Iris pigment epithelial cell (primary cell): ENCODE measurements at places on chromosomes 12 and 14.

GRCh38 chr14:75297411-75298040 lies 18.9 kb downstream of the FOS start:
- DNase-seq = no peak

DNA sequence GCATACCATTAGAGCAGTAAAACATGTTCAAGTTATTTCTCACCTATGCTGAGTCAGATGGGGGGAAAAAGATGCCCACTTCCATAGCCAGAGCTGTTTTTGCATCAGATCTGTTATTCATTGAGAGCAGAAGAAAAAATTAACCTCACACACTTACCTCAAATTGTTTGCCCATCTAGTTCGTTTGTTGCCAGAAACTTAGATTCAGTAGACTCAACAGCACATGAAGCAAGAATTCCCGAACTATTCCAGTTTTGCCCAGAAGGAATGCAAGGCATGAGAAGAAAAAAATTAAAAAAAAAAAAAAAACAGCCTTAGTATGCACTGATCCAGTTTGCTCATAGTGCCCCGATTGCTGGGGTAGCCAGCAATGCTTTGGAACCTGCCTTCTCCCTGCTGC lies 12.4 kb upstream of the DPF3 start:
- peak; percentile 49 for DNase-seq

GRCh38 chr12:49794021-49794420 lies 34.2 kb downstream of the NCKAP5L start:
- no peak for DNase-seq

GRCh38 chr12:99453836-99454538 lies 193.6 kb upstream of the GARIN6 start:
- peak; percentile 1 for DNase-seq

- DNase-seq = no peak
Observed at GRCh38 chr14:44317441-44317746, 189.7 kb downstream of the FSCB start.

- DNase-seq = no peak
Observed at GRCh38 chr12:51915951-51916350, 8.6 kb downstream of the ACVRL1 start.

- DNase-seq = no peak
Observed at GRCh38 chr14:62824086-62824485, 221.2 kb downstream of the KCNH5 start.

GRCh38 chr14:103692159-103692558 lies 23.1 kb downstream of the XRCC3 start:
- DNase-seq = no peak

- peak; percentile 37 for DNase-seq
Observed at GRCh38 chr14:54877015-54877702, 25.5 kb downstream of the GCH1 start.

- DNase-seq = no peak
Observed at GRCh38 chr12:42758806-42759205, 169.3 kb upstream of the PRICKLE1 start.

DNA sequence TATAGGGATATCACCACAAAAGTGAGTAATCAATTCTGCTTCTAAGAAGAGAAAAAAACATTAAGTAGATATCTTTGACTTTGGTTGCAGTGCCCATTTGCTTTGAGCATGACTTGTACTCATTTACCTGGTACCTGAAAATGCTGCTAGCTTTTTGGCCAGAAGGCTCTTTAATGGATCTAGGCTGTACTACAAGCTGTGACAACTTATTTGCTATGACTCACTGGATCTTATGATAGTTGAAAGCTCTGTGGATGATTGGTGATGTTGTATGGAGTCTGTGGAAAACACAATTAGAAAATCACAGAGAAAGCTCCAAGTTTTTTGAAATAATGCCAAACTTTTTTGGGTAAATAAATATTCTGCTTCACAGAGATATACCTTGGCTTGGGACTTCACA lies 960.9 kb upstream of the FBXO33 start:
- no peak for DNase-seq

DNA sequence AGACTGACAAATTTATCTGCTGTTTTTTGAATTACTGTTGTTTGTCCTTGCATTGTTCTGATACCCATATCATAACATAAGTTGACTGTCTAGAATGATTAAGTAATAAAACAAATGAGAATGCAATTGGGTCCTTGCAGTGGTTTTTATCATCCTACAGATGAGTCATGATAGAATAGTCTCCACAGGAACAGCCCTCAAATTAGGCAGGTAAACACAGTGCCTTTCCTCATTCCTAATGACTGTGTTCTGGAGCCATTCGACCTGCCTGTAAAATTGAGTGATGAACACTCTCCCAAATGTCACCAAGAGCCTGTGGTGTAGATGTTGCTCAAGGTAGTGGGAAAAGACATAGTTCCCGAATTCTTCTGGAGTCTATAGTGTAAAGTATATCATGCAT lies 12.3 kb downstream of the NKX2-8 start:
- no peak for DNase-seq

DNA sequence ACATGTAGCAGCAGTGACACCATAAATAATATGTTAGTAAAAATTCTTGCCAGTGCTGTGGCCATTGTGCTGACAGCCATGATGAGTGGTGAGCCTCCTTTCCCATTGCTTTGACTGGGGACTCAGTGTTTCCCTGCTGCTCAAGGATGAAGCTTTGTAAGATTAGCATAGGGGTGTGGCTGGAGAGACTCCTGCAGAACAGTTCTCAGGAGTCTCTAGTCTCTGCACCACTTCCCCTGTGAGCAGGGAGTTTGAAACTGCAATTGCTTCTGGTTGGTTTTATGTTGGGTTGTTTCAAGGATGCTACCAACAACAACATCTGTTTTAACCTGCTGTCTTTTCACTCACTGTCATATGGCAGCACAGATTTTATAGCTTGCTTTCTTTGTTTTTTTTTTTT lies 41.4 kb downstream of the ZC3H14 start:
- DNase-seq = no peak

DNA sequence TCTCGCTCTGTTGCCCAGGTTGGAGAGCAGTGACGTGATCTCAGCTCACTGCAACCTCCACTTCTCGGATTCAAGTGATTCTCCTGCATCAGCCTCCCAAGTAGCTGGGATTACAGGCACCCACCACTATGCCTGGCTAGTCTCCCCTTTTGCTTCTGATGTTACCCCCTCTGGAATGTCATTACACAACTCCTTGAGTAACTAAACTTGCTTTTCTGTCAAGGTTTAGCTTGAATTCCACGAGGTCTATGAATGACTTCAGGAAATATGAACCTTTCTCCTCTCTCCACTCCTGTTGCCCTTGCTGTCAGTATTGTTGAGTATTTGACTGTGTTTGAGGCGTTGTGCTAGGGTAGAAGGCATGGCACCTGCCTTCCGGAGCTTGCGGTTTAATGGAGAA lies 16.8 kb upstream of the RTRAF start:
- DNase-seq = peak; percentile 57

DNA sequence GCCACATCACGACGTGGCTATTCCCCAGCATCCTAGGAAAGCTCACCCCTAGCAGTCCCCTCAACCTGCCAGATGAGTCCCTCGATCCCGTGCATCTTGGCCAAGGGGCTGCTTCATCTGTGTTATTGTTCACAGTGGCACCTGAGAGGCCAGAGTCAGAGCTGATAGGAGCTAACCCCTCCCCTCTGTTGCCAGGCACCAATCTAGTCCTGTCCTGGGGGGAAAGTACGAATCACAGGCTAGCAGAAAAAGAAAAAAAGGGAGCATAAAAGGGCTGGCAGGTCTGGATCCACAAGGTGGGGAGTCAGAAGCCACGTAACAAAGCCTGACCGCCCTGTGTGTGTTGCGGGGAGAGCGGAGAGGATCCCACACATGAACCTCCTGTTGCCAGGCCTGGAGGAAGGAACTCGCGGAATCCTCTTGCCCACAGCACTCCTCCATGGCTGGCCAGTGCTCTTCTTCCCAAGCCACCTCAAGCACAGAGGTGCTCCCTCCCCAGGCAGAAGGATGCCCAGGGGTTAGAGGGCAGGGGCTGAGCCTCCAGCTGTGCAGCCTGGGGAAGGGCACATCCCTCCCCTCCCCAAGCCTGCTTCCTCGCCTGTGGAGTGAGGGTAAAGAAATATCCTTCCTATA lies 91.8 kb downstream of the ITPK1 start:
- DNase-seq = no peak

- DNase-seq = no peak
Observed at GRCh38 chr14:54322701-54323337, 74.0 kb upstream of the CDKN3 start.

DNA sequence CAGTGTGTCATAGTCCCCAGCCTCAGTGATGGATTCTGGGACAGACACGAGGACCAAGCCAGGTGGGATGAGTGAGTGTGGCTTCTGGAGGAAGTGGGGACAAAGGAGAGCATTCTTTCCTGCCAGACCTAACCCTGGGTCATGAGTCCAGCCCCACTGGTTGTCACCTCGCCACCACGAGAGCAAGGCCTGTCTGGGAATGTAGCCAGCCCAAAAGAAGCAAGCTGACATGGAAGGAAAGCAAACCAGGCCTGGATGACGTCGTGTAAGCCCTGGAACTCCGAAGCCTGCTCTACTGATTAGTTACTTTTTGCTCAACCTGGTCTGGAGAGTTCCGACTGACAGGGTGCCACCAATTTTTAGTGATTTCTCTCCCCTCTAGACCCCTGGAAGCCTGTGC lies 105.9 kb downstream of the SINHCAF start:
- no peak for DNase-seq

- no peak for DNase-seq
Observed at GRCh38 chr12:67543021-67543770, 105.3 kb upstream of the DYRK2 start.

DNA sequence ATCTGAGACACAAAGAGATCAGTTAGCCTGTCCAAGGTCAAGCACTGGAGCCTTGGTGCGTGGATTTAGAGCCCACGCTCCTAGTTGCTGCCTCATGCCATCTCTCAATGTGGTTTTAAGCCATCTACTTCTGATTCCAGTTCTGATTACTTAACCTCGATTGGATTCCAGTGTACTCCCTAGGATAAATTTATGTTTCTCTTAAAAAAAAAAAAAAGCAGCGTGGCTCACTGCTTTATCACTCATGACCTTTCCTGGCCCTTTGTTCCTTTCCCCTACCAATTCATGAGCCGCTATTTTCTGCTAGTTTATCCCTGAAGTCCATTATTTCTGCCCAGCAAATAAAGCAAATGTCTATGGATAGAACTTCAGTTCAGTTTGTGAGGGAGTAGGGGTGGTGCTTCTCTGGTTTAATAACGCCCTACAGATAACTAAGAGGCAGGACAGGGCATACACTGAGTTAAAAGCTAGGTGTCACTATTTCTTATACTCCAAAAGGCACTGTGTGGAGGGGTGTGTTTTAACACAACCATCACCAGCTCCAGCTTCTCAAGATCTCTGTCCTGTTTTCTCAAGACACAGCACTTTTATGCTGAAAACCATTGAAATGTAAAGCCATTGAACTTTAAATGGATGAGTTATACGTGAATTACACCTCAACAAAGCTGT lies 9.8 kb upstream of the PARP11 start:
- peak; percentile 11 for DNase-seq

GRCh38 chr14:30872602-30873001 lies 1.8 kb upstream of the COCH start:
- DNase-seq = no peak

DNA sequence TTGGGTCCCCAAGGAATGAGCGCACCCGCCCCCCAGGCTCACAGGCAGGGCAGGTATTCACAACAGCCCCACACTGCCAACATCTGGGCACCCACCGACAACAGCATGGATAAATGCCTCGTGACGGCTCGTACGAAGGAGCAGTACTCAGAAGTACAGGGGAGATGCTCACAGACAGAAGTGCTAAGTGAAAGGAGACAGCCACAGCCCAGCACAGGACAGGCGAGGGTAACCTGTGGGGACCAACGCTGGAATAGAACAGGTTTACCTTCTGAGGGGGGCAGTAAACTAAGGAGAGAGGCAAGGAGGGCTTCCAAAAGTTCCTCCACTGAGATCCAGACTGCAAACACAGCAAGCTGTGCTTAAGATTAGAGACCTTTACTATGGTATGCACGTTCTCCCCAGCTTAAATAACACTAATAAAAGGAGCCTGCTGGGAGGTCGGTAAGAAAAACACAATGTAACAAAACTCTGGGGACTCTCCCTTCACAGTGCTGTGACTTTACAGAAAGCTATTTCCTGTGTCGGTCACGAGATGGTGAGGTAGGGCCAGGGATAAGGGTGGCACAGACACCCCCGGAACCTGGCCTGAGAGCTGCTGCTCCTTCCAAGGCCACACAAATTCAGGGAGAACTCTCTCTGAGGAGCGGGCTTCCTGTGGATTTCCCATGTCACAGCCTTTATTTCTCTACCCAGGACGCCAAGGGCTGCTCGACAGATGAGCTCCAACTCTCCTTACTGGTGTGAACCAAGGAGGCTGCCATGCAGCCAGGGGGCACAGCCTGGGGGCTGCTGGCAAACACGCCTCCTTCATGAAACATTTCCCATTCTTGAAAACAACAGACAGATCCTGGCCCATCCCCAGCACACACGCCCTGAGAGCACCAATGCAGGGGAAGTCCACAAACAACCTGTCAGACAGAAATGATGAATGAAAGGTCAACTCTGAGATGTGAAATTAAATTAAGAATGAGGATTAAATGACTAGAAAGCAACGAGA lies 26.3 kb downstream of the SLC15A4 start:
- peak; percentile 55 for DNase-seq

GRCh38 chr14:20935303-20935984 lies 19.8 kb upstream of the RNASE2 start:
- no peak for DNase-seq

DNA sequence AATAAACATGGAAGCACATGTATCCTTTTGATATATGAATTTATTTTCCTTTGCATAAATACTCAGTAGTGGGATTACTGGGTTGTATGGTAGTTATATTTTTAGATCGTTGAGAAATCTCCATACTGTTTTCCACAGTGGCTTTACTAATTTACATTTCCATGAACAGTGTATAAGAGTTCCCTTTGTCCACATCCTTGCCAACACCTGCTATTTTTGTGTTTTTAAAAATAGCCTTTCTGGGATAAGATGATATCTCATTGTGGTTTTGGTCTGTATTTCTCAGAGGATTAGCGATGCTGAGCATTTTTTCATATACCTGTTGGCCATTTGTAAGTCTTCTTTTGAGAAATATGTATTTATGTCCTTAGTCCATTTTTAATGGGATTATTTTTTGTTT lies 329.2 kb upstream of the KITLG start:
- no peak for DNase-seq

GRCh38 chr12:50400638-50401499 lies at the start of gene LARP4:
TSS of gene LARP4 (plus strand) at chr12:50400885. CDS start at chr12:50401011, 126 bp downstream.
- DNase-seq = peak; percentile 96

DNA sequence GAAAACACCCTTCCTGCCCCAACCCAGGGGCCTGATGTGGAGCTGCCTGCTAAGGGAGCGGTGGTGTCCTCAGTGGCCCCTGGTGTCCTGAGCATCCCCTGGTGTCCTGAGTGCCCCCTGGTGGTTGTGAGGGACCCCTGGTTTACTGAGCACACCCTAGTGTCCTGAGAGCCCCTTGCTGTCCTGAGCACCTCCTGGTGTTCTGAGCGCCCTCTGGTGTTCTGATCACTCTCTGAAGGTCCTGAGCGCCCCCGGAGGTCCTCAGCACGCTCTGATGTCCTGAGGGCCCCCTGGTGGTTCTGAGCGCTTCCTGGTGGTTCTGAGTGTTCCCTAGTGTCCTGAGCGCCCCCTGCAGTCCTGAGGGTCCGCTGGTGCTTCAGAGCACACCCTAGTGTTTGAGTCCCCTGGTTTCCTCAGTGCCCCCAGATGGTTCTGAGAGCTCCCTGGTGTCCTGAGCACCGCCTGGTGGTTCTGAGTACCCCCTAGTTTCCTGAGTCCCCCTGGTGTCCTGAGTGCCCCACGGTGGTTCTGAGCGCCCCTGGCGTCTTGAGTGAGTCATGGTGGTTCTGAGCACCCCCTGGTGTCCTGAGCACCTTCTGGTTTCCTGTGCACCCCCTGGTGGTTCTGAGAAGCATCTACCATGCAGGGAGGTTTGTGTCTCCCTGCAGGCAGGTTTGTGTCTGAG lies 1004.2 kb downstream of the TMEM121 start:
- DNase-seq = no peak
